Thymus (tissue), 14 donors: ENCODE measurements at places on chromosomes 3 and 15. TPM values are rescaled to one million over a fixed set of nuclear protein-coding genes. Genes with fewer than 3 reads are reported as not detected.

DNA sequence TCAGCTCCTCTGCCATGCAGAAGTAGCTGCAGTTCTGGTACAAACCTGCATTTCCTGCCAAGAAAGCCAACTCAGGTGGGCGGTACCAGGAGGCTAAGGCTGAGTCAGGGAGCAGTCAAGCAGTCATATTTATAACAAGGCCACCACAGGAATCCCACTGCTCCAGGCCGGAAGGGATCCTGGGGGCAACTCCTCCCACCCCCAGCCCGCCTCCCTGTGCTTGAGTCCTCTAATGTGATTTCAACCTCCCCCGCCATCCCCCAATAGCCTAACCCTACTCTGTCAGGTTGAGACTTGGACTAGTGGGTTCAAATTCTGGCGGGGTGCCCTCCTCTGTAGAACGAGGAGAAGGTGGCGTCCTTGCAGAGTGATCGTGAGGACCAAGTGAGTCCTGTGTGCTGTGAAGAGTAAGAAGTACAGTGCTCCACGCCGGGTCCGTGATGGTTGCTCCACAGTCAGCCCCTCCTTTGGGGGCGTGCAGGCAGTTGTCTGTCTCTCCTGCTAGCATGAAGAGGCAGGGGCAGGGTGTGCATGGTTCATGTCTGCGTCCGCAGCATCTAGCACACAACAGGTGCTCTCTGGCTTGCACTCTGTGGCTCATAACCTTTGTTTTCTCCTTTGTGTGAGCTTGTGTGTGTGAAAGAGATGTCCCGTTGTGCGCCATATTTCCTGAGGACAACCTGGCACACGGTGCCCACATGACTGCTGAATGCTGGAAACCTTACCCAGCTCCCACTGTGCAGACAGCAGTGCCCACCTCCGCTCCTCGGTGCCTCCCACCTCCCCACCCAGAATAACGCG lies 78.3 kb downstream of the SMAD6 start:
- DNase-seq = peak; percentile 19

DNA sequence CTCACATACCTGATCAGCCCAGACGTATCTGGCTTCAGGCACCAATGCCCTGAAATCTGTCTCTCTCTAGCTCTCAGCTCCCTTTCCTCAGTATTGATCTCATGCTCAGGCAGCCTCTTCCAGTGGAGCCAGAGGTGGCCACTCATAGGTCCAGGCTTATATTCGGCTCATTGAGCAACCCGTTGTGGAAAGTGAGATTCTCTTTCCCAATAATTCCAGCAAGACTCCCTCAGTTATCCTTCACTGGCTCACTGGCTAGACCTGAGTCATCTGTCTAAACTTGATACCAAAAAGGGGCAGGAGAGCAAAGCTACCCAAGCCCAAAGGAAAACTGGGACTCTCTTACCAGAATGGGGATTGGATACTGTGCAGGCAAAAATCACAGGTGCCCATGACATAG lies 33.4 kb upstream of the FRMD4B start:
- DNase-seq = no peak

- DNase-seq = no peak
Measured at GRCh38 chr15:49669288-49669687, 48.4 kb downstream of the DTWD1 start.

DNA sequence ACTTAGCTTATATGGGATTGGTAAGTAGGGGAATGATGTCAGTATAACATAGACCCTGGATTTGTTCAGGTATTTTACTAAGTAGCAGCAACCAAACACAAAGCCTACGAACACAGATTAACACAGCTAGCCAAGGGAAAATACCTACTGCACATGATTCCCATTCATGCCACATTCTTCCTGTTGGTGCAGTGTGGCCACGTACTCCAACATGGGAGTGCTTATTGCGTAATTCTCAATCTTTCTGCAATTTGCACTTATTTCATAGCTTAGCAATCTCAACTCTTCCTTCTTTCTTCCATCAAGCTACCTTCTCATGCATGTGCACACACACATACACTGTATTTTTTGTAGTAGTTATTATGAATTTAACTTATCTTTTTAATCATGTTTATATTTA lies 186.8 kb downstream of the IL5RA start:
- no peak for DNase-seq

- DNase-seq = no peak
Measured at GRCh38 chr3:46501702-46502101, 3.9 kb downstream of the RTP3 start.

- DNase-seq = no peak
Measured at GRCh38 chr3:185409957-185410356, 47.0 kb downstream of the MAP3K13 start.

Gene TGM5
- 0.19 TPM for total RNA-seq

Gene SLC9C1
- 0.94 TPM for total RNA-seq

DNA sequence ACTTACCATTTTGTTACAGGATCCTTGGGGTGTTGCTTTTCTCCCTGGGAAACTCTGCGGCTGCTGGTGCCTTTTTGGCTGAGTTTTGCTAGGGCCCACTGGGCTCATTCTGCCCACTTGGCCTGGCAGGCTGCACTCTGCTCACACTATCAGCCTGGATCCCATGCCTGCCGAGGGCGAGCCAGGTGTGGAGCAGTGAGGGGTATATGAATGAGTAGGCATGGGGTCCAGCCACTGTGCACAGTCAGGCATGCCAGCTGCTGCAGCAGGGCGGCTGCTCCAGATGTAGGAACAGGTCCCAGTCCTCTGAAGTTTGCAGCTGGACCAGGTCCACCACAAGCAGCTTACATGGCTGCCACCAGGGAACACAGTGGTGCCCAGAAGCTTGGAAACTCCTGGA lies 136.4 kb upstream of the CNTN3 start:
- no peak for DNase-seq

DNA sequence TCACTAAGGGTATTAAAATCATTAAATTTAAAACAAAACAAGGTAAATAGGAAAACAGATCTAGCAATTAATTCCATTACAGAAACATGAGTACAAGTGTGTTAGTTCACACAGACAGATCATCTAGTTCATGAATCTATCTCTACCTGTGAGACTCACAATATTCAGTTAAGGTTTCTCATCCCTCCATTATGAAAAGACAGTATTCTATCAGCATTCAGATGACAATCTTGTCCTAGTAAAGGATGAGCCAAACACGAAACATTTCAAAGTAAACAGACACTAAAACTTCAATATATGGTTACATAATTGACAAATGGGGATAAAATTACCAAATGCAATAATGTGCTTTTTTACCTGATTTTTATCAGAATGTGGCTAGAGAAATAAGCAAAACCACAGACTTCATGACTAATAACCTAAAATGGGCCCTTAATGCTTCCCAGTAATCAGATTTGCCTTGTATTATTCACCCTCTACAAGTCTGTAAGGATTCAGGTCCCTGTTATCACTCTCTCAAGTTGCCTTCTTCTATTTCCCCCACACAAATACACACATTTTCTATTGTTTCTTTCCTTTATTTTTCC lies 126.8 kb downstream of the DLG1 start:
- no peak for DNase-seq

- no peak for DNase-seq
Measured at GRCh38 chr15:83943043-83943442, 289.1 kb downstream of the ADAMTSL3 start.

DNA sequence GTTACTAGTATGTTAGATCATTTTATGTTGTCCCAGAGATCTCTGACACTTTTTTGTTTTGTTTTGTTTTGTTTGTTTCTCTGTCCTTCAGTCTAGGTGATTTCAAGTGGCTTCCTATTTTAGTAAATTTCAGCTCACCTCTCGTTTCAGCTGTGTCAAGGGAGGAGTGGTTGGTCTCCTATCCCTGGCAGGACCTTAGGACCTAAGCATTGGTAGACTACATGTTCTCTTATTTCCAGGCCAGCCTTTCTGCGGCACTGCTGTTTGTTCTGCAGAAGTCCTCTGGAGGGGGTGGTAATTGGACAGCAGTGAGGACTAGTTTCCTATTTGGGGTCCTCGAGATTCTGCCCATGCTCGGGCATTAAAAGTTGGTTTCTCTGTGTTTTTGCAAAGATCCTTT lies 31.8 kb downstream of the MGA start:
- DNase-seq = no peak

DNA sequence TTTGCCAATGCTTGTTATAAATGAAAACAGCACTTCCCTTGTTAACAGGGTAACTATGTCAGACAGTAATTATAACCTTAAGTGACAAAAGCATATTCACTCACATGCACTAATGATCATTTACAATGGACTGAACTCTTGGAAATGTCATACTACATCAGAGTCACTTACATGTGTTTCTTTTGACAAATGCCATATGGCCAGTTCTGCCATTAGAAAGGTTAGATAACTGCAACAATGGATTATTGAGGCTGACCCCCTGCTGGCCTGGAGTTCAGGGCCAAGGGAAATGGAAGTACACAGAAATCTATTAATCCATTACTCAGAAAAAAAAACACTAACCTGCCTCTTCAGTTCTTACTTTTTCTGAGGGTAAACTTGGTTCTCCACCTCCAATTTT lies 313.4 kb downstream of the CNTN3 start:
- no peak for DNase-seq

Gene RPL15
- total RNA-seq = 2,170 TPM

- DNase-seq = no peak
Measured at GRCh38 chr3:177362626-177363025, 165.3 kb upstream of the TBL1XR1 start.

DNA sequence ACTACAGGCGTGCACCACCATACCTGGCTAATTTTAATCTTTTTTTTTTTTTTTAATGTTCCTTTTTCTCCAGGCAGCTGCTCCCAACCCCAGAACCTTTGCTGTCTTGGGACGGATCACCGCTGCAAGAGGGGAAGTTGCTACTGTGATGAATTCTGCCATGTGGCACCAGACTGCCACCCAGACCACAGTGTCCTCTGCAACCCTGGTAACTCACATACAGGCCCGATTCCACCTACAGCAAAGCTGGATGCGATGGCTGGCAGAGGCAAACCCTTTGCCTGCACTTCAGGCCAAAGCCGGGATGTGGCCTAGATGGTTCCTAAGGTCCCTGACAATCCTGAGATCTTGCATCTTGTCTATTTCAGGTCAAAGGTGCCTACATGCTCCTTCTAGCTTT lies 12.7 kb upstream of the MUC20 start:
- no peak for DNase-seq

DNA sequence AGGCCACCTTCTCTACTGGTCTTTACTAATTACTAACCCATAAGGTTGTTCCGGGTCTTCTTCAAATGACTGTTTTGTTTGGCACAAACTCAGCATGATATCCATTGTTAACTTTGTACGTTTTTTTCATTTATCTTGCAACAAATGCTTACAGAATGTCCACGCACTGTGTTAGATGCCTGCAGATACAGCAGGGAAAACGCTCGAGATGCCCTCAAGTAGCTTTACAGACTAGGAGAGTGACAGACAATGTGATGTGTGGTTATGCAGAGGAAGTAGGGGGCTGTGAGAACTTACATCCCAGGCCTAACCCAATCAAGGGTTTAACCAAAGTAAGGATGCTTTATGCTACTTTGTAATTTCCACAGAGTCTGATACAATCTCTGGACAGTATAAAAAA lies 949 bp upstream of the RFC4 start:
- no peak for DNase-seq

GRCh38 chr3:120203016-120203415 lies 82.0 kb downstream of the GPR156 start:
- DNase-seq = no peak

DNA sequence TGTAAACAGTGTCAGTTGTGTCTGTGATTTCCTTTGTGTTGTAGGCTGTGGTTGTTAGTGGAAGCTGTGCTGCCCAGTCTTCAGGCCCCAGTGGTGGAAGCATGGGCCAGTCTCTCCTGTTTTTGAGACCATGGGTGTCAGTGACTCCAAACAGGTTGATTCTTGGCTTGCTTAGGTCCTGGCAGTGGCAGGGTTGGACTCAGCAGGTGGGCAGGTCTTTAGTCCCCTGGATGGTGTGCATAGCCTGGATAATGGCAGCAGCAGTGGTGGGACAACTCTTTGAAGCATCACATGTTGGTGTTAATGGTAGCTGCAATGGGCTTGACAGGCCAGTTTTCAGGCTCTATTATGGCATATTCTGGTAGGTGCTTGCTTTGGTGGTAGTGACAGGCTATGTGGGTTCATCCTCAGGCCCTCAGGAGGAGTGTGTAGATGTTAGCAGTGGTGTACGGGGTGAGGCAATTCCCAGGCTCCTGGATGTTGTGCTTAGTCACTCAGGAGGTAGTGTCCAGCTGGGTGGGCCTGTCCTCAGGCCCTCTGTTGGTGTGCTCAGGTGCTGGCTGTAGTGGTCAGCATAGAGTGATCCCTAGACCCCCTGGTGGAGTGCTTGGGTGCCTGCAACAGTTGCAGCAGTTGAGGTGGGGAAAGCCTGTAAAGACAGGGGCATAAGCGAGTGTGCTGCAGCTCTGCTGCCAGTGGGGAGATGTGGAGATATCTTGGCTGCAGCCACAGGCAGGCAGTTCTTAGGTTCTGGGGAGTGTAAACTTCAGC lies 596.7 kb downstream of the PDCD6IP start:
- no peak for DNase-seq

GRCh38 chr3:151446002-151446340 lies 14.9 kb downstream of the IGSF10 start:
- no peak for DNase-seq

- DNase-seq = peak; percentile 63
Measured at GRCh38 chr15:65818927-65819562, 27.0 kb upstream of the DENND4A start.

DNA sequence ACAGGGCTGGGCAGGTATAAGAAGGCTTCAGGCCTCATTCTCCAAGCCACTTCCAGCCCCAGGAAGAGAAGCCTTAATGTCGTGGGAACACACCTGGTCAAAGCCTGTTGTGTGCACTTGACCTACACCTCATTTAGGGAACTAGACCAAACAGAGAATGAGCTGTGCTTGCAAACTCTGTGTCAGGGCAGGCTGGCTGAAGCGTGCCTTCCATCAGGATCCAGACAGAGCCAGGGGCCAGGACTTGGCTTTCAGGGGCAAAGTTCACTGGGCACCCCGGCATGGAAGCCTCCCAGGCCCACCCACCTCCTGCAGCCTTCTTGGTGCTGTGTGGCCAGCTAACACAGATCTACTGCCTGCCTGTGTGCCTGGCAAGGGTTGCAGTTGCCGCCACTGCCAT lies 11.5 kb downstream of the RBPMS2 start:
- no peak for DNase-seq

- DNase-seq = no peak
Measured at GRCh38 chr3:9072667-9073009, 109.4 kb upstream of the RAD18 start.

- no peak for DNase-seq
Measured at GRCh38 chr3:87001473-87002098, 10.6 kb upstream of the VGLL3 start.
